PC-3 (cell line): ENCODE measurements at places on chromosomes 4 and X. TPM values are rescaled to one million over a fixed set of nuclear protein-coding genes. Genes with fewer than 3 reads are reported as not detected.

REST gene
- 21.7 and 22.4 TPM in 2 replicates for total RNA-seq

ELOVL6 gene
- 2.2 and 4.4 TPM in 2 replicates for total RNA-seq

TLR2 gene
- total RNA-seq: 7.1 and 8.7 TPM in 2 replicates

FMR1NB gene
- not detected in 2 replicates for total RNA-seq

TMEM255A gene
- total RNA-seq: not detected in 2 replicates

PHF8 gene
- total RNA-seq: 19.4 and 33.7 TPM in 2 replicates

BGN gene
- total RNA-seq: not detected in 2 replicates

EDA gene
- 0.15 and 1.0 TPM in 2 replicates for total RNA-seq

SPANXN4 gene
- total RNA-seq: not detected in 2 replicates

DAPP1 gene
- 11.6 and 11.8 TPM in 2 replicates for total RNA-seq

ASMTL gene
- total RNA-seq: 6.7 and 10.1 TPM in 2 replicates

PRDM5 gene
- total RNA-seq: 2.4 and 3.9 TPM in 2 replicates

ATP2B3 gene
- not detected in 2 replicates for total RNA-seq

S100G gene
- total RNA-seq: not detected in 2 replicates

CLIC2 gene
- total RNA-seq: not detected in 2 replicates

SPANXN1 gene
- total RNA-seq: not detected in 2 replicates

ATP1B4 gene
- total RNA-seq: not detected in 2 replicates

ARFIP1 gene
- total RNA-seq: 23.5 and 28.1 TPM in 2 replicates

ZDHHC15 gene
- not detected in 2 replicates for total RNA-seq

CCDC149 gene
- total RNA-seq: 5.9 and 7.9 TPM in 2 replicates

EDA2R gene
- total RNA-seq: not detected in 2 replicates

PF4V1 gene
- not detected in 2 replicates for total RNA-seq

ANXA3 gene
- 223 and 263 TPM in 2 replicates for total RNA-seq
